ENCODE measurements at places on chromosomes 7 and 10.

DNA sequence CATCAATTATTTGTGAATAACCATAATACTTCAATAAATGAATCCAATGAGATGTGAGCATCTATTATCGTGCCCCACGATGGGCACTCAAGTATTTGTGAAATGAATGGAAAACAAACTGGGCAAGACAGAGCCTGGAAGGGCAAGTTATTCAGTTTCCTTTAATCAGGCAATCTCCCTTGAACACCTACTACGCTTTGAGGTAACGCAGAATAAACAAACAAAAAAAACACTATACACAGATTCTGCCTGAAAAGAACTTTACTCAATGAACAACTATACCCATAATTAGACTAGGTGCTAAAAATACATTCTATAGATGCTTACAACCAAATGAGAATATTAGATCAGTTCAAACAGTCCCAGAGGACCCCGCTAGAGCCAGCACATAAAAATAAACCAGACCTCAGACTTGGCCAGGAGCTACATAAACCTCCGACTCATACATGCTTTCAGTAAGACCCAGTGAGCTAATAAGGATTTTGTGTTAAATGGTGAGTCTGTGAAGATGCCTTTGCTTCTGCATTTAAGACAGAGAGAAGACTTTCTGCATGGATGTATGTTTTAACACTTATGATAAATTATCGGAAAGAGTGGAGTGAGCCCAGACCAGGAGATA lies 121.3 kb downstream of the MPP7 start:
- no peak for DNase-seq

DNA sequence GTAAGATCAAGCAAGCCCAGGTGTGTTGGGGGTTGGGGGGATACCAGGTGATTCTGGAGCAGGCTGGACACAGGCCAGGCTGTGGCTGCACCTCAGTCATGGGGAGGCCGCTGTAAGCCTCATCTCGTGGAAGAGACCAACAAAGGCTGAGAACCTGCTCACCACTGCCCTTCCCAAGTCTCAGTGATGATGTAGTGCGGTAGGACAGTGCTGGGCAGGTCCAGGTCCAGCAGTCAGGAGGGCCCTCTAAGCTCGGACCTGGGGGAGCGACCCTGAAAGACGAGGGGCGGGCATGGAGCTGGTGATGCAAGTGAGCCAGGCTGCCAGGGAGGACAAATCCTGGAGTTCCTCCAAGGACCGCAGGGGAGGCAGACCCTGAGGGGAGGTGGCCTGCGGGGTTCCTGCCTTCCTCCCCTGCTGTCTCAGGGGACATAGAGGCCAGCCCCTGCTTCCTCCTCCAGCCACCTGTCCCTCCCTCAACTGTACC lies 3.3 kb upstream of the PWWP2B start:
- no peak for DNase-seq

- no peak for DNase-seq
These were observed 218.8 kb upstream of the FRMD4A start for GRCh38 chr10:14549496-14549895.

- no peak for DNase-seq
These were observed 41.7 kb downstream of the DENND11 start for GRCh38 chr7:141660259-141660658.

DNA sequence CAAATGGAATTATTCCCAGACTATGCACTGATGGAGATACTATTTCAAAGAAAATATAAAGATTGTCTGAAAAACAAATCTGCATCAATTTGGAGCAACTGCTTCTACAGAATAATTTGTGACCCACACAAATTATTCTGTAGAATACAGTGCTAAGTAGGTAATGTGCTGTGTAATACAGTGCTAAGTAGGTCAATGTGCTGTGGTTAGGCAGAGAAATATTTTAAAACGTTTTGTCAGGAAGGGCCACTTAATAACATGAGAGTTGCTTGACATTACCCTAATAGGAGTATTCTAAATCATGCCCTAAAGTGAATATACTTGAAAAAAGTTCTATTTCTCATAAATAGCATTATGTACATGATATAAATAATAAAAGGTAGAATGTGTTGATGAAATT lies 116.5 kb upstream of the KCND2 start:
- peak; percentile 2 for DNase-seq

DNA sequence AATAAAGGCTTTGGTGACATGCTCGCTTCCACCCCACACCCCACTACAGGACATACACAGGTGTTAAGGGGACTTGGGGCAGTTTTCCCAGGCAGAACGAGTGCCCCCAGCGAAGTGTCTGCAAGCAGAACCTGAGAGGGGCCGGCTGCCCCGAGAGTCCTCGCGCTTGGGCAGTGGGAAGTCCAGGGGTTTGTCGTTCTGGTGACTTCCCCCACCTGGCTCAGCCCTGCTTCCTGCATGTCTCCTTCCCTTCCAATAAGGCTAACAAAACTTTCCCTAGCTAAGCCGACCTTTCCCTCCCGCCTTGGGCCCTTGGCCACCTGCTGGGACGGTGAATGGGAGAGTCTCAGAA lies 916 bp downstream of the VWA2 start:
- no peak for DNase-seq

DNA sequence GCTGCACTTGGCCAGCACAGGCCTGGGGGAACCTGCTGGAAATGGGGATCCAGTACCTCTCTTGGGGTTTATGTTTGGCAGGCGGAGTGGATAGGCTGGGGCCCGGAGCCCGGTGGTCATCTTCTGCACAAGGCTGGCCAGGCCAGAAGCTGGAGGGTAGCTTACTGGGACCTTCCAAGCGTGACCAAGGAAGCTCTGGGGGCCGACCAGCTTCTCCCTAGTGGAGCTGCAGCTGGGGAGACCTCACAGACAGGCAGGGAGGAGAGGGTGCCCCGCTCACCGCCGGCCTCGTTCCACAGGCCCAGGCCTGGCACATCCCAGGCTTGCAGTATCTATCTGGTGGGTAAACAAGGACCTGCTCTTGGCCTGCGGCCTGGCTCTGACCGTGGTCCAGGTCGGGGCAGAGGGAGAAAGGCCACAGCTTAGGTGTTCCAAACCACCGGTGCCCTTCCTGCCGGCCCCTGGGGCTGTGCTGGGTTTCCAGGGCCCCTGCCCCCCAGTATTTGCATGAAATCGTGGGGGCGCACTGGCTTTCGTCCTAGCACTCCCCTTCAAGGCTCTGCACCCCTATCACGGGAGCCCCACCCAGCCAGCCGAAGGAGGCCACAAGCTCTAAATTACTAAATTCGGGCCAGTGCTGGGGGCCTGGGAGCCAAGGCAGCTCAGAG lies 1.5 kb upstream of the ELFN1 start:
- DNase-seq: no peak

DNA sequence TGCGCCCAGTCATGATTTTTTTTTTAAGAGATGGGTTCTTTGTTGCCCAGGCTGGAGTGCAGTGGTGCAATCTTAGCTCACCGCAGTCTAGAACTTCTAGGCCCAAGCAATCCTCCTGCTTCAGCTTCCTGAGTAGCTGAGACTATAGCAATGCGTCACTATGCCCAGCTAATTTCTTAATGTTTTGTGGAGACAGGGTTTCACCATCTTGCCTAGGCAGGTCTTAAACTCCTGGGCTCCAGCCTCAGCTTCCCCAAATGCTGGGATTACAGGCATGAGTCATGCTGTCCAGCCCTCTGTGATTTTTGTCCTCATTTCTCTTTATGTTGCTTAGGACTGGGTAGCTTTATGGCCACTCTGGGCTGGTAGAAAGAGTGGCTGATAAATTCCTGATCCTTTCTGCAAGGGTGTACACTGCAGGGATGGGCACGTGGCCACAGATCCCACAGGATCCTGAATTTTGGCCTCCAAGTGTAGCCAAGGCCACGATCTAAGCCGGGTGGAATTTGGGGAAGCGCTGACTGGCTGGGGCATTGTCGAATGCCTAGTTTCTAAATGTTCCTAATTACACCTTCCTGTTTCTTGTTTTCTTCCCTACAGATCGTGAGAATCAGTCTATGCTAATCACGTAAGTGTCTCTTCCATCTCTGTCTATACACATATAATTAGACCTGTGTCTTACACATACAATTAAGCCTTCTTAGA lies 24.1 kb upstream of the MYH16 start:
- no peak for DNase-seq

All from brain (organoid and tissue), 16 donors.